CD4-positive, alpha-beta T cell treated with Interleukin-6 at 100 ng/mL for 8 hours (primary cell): ENCODE measurements at places on chromosomes 11 and 22.

GRCh38 chr11:117121176-117121575 is 22.9 kb upstream of the PAFAH1B2 start:
- no peak for DNase-seq

- peak; percentile 35 for DNase-seq
These were observed 20.7 kb downstream of the ELF5 start for GRCh38 chr11:34492806-34493414.

- DNase-seq = no peak
These were observed 753 bp downstream of the PRPF19 start for GRCh38 chr11:60905551-60906113.

GRCh38 chr22:18065256-18065655 is 12.5 kb upstream of the PEX26 start:
- no peak for DNase-seq

DNA sequence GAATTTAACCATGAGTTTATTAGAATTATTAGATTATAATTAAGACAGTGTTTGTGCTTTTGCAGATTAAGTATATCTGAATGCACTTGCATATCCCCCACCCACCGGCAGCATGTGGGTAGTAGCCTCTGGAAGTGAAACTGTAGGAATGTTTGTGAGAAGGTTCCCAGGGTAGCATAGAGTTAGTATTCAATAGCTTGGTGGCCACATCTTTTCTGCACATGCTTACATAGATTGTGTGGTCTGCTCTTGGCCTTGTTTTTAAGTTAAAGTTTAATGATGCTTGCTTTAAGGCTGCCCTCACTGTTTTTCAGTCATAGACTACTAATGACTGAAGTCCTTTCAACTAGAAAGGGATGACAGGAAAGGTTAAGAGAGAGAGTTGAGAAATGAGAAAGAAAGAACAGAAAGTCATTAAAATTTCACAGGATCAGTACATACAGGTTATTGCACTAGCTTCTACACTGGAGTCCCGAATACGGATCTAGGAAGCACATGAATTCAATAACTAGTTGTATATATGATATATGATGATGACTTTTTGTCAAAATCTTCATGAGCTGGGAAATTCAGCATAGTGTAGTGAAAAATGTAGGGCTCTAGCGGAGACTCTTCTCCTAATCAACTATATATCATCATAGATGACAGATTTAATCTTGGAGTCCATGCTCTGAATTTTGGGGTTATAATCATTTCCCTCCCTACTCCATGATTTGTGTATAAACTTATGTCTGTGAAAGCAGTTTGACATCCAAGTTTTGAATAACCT is 137.1 kb downstream of the ARHGAP42 start:
- DNase-seq = no peak

GRCh38 chr22:42500161-42500835 is 19.3 kb downstream of the RRP7A start:
- peak; percentile 81 for DNase-seq

DNA sequence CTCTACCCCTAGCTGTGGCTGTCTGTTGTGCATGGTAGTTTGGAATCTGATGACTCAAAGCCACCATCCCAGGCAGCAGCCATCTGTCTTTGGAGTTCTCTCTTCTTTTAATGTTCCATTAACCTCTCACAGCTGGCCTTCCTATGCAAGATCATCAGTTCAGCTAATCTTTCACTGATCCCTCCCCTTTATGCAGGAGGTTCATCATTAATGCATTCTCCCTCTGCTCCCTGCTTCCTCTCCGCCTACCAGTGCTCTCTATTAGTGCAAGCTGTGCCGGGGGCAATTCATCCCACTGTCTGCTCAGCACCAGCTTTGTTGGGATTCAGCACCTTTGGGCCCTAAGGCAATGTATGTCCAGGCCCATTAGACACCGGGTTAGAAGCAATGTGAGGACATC is 413.0 kb upstream of the LRRC4C start:
- no peak for DNase-seq
